GM12891 (cell line): ENCODE measurements at places on chromosomes 7 and 10.

DNA sequence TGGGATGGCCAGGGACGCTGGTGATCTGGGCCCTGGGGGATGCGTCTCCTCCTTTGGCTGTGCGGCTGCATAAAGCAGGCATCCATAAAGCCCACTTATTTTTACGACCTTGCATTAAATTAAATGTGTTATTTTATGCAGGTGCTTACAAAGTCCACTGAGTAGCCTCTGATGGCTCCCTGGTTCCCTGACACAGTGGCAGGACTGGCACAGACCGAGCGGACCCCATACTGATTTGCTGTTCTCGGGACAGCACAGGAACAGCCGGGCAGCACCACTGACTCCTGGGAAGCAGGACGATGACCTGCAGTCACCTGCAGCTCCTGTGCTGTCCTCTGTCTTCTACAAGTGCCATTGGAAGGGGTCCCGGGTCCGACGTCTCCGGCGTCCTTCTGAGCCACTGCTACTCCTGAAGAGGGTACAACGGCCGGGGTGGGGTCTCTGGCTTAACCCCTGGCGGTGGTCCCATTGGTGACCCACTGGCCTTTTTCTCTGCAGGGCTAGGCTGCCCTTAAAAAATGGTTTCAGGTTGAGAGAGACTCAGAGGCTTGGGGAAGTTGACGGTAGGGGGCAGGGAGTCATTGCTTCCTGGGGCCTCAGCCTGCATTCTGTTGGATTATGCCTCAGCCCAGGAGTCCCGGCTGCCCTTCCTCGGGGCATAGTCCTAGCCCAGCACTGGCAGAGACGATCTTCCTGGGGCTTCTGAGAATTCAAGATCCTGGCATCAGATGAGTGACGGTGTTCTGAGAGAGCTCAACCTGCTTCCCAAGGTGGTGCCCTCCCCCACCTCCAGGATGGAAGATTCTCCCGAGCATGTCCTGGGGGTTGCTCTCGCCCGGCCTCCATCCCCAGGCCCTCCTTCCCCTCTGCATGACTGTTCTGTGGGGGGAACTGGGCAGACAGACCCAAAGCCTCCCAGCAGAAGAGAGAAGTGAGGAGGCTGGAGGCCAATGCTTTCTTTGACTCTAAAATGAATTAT lies 330.1 kb downstream of the ADARB2 start:
- no peak for DNase-seq

DNA sequence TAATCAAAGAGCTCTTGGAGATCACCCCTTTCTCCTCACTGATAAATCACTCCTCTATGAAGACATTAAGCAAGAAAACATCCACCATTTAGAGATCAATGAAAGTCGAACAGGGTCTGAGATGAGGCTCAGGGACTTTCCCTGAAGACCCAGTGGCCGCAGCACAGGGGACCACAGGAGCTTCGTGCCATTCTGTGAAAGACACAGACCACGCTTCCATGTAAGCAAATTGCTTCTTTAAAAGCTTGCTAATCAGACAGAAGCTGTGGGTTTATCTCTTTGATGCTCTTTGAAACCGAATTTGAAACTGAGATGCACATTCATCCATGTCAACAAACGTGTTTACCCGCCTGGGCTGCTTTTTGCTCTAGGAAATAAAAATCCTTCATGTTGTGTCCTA lies 231.9 kb upstream of the PPP2R2D start:
- no peak for DNase-seq

DNA sequence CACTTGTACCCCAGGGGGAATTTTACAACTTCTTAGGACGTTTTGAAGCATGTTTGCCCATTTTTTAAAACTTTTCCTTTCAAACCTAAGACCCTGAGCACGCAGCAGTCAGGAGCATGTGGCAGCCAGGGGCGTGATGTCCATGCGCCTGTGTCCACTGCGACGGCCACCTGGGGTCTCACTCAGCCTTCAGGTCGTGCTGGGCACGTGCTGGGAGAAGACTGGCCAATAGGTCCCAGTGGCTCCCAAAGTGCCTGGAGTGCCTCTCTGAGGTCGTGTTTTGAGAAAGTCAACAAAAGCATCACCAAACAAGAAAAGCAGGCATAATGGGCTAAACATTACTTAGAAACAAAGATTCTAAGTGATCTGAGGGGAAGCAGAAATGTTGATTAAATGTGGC lies 14.8 kb downstream of the LRRC27 start:
- no peak for DNase-seq

DNA sequence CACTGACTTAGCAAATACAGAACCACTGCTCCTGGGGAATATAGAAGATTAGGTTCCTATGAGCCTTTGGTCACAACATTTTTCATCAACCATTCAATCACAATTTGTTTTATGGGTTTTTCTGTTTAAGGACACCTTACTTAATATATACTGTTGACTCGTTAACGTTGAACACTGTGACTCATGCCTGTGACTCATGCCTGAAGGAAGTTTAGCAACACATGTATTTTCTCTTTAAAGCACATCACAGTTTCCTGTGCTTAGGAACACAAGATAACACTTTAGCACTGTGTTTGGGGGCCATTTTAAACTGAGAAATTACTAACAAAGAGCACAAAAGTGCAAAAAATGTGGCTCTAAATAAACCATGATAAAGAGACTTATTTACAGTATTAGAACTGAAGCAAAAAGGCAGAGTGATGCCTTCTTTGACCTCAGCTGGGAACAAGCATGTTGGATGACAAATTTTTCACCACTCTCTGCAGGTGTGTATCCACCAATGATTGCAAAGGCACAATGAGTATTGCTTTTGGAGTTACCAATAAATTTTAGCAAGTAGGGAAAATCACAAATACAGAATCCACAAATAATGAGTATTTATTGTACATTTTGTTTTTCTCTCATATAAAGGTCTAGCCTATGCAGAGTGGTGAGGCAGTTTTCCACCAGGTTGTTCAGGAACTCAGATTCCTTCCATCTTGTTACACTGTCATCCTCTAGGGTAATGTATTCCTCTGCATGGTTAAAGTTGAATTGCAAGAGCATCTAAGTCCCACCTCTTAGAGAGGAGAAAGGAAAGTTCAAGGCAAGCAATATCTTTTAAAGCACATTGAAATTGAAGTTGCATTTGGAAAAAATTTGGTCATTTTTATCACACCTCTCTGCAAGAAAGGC lies 7.3 kb downstream of the FGFBP3 start:
- DNase-seq: no peak

DNA sequence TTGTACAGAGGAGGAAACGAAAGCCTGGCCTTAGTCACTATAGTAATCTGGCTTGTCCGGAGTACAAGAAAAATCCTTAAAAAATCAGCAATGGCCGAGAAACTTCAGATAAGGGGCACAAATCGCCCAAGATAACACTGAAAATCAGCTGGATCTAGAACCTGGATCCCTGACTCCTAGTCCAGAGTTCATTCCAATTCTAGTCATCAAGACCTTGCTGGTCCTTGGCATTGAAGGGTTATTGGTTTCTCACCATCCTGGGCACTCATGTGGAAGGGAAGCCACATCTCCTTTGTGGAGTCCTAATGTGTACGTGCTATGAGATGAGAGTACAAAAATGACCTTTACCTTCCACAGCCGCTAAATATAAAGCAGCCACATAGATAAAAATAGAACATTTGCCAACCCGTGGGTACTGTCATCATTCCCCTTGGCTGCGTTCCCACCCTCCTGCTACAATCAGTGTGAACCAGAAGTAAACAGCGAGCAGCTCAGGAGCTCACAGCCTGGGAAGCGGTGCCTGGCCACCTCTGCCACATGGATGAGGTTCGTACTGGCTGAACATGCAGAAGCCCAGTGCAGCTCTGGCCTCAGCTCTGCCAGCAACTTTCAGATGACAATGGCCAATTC lies 116.0 kb upstream of the PDLIM1 start:
- no peak for DNase-seq

DNA sequence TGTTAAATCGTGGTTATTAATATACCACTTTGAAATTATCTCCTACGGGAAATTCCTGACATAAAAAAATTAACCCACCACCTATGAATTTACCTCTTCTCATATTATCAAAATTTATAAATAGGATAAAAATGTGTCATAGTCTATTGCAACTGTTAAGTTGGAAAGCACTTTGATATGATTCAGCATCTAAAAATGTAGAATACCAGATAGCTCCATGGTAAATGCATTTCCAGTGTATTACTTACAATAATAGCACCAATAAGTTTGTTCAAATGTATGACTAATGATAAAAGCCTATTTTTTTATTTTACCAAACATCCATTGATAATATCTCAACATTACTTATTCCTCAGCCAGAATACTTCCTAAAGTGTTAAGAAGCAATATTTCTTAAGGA lies 13.6 kb upstream of the KCND2 start:
- DNase-seq: no peak

GRCh38 chr10:69446650-69447151 lies 4.6 kb upstream of the TSPAN15 start:
- no peak for DNase-seq

DNA sequence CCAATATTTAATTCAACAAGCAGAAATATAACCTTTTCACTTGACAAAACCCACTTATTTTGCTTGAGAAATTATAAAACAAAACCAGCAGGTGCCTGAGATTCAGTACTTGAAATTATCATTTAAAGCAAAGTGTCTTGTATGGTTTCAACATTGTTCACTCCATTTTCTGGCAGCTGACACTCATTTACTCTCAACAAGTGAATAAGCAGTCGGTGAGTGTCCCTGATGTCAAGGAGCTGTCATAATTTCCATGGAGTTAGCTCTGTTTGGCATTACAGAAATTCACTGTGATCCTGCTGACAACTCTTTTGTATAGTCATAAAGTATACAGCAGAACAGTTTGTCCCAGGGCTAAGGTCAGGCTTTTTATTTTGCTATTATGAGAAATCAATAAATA lies 490.0 kb downstream of the CNTNAP2 start:
- no peak for DNase-seq

GRCh38 chr7:116337800-116338199 lies 127.5 kb downstream of the TES start:
- DNase-seq: no peak

DNA sequence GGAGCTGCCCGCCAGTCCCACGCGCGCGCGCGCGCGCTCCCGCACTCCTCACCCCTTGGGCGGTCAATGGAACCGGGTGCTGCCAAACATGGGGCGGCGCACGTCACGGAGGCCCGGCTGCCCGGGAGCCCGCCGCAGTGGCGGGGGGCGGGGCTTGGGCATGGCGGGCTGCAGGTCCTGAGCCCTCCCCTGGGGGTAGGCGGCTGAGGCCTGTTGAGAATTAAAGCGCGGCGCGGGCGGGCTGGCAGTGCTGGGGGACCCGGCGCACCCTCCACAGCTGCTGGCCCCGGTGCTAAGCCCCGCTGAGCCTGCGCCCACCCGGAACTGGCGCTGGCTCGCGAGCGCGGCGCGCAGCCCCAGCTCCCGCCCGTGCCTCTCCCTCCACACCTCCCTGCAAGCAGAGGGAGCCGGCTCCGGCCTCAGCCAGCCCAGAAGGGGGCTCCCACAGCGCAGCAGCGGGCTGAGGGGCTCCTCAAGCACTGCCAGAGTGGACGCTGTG lies 634.2 kb downstream of the ANKRD7 start:
- no peak for DNase-seq

GRCh38 chr10:98045785-98046389 lies 15.5 kb upstream of the CRTAC1 start:
- no peak for DNase-seq

DNA sequence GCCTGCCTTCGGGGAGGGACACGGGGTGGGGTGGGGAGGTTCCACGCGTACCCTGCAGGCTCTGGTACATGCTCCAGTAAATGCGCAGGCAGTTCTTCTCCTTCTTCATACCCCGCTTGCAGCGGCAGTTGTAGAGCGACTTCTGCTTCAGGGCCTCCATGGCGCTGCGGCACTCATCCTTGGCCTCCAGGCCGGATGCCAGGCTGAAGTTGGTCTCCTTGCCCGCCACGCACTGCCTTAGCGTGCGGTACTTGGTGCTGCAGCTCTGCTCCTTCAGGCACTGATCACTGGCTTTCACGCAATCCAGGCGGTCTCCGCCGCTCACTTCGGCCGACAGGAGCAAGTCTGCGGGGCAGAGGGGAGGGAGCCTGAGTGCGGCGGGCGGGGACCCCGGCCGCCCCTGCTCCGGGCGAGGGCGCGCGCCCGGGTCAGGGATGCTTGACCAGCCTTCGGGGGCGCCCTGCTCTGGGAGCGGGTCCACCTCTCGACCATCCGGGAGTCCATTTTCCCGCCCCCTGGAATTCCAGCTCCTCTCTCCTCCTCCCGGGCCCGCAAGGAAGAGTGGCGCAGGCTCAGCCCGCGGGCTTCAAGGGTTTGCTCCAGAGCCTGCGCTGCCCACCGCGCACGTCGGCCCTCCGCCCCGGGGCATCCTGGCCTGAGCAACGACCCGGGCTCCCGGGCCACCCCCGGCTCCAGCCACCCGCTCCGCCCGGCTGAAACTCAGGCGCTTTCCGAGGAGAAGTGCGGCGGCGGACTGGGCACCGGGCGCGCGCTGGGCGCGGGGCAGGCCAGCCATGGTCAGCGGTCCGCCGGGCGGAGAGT lies 2.0 kb downstream of the GFRA1 start:
- DNase-seq: no peak
